ENCODE measurements at places on chromosomes 5 and 9. TPM values are rescaled to one million over a fixed set of nuclear protein-coding genes. Genes with fewer than 3 reads are reported as not detected.

GRCh38 chr9:90188656-90189055, 454.0 kb downstream of the DIRAS2 start:
- no peak for DNase-seq

Gene IFNA4
- total RNA-seq, result not detected

DNA sequence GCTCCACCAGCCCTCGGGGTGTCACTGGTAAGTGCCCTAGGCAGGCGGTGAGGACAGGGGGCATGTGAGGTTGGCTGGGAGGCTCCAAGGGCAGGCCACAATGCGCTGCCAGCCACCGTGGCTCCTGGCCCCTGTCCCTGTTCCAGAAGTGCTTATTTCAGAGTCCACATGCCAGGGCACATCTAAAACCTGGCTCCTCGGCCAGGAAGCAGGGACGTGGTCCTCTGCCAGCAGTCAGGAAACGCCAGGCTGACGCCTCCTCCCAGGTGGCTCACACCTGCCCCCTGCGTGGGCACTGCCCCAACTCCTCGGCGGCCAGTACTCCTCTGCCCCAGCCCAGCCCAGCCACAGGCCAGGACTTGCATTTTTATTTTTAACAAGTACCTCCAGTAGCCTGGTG, 68.5 kb downstream of the SECISBP2 start:
- DNase-seq, result peak; percentile 40

Gene SLC6A19
- total RNA-seq, result not detected

Gene CAST
- 182 TPM for total RNA-seq

DNA sequence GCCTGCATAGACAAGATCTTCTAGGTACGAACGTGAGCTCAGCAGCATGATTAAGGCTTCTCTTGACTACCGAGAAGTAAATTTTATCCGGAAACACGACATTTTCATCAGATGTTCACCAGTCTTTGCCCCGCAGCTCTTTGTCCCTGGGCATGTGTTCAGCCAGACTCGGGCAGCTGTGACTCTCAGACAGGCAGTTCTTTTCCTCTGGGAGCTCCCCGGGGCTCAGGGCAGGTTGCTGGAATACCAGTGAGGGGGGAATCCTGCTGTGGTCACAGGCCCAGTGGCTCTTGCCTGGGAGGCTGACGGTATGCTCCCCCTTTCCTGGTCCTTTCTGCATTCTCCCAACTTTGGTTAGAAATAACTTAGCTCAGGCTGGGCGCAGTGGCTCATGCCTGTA, 186.1 kb downstream of the GNA14 start:
- DNase-seq, result no peak

- peak; percentile 56 for DNase-seq
Observed at GRCh38 chr9:121674952-121675351, 23.5 kb downstream of the DAB2IP start.

- DNase-seq, result no peak
Observed at GRCh38 chr5:41542183-41542582, 31.8 kb upstream of the PLCXD3 start.

- DNase-seq, result no peak
Observed at GRCh38 chr5:133469252-133469651, 143.1 kb downstream of the FSTL4 start.

DNA sequence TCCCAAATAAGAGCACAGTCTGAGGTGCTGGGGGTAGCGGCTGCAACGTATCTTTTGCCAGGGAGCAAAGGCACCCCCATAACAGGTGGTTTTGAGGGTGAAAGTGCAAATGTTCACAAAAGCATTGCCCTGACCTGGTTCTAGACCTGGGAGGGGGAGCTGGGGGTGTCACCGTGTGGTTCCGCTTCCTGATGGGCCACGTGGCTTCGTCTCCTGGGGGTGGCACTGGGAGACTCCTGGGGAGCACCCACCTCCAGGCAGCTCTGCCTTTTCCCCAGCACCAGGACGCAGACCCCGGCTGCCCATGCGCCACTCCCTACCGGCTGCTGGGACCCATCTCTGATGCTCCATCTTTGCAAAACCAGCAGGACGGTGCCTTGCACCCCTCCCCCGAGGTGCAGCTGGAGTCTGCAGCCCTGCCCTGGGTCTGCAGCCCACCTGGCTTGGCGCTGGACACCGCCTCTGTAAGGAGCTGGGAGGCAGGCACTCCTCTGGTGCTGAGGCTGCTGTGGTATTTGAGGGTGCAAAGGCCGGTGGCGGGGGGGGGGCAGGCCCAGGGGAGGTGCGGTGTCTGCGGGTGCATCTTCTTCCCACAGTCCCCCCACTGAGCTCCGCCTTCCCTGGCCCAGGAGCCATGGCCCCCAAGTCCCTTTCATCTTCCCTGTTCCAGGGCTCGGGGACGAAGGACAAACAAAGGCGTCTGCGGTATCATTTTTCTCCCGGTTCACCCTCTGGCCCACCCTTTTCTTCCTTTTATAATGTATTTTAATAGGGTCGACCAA, 29.8 kb upstream of the RXRA start:
- DNase-seq, result no peak

DNA sequence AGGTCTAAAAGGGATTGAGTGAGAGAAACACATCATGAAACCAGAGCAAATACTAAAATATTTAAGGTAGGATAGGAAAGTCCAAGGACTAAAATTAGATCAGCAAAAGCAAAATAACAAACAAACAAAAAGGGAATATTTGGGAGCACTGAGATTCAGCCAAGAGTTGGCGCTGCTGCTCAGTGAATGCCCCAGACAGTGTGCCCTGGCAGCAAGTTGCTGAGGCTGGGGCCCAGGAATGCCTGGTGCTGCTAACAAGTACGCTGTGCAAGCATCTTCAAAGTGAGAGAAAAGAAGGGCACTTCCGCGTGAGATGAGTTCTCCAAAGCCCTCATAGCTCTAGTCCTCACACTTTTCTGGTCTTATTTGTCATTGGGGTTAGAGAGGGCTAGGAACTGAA, 603.3 kb downstream of the EFNA5 start:
- DNase-seq, result no peak

DNA sequence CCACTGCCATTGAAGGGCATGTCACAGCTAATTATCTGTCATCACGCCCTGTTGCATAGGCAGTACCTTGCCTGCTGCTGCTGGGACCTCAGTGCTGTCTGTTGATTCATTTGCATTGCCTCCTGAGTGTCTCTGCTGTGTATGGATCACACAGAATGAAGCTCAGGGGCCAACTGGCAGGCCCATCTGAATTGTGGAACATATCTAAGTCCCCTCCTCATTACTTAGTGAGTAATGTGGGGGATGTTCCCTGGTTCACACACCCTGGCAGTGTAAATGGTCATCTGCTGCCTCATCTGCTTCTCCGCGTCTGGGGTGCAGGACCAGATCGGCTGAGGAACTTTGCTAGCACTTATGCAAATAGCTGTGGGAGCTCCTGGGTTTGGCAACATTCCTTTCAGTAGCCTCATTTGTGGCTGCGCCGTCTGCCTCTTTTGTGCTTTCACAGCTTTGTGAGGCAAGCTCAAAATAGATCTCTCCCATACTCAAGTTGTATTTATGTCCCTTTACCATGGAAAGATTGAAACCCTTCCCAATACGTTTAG, 25.4 kb downstream of the TYRP1 start:
- peak; percentile 61 for DNase-seq

- DNase-seq, result no peak
Observed at GRCh38 chr9:133943036-133943780, 48.9 kb downstream of the VAV2 start.

DNA sequence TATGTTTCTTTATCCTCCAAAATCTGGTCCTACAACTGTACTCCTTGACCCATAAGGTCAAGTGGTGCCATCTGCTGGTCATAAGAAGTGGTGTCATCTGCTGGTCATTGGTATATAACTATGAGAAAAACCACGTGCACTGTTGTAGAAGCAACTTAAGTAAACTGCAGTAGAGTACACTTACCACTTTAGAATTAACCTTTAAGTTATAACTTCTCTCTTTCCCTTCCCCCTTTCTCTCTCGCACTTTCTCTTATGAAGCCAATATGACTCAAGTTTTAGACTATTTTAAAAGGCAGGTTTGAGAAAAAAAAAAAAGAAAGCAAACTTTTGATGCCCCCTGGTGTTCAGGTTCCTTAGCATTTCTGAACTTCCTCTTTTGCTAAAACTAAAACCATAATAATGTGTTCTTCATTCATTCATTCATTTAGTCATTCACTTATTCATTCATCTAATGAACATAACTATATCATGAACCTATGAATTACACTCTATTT, 12.8 kb upstream of the MTAP start:
- DNase-seq, result peak; percentile 92

GRCh38 chr5:147628058-147628895, 118.4 kb upstream of the DPYSL3 start:
- DNase-seq, result peak; percentile 71

Gene SPATA31A1
- not detected for total RNA-seq

Gene SOHLH1
- not detected for total RNA-seq

- DNase-seq, result no peak
Observed at GRCh38 chr5:172104021-172104420, 84.0 kb downstream of the STK10 start.

- DNase-seq, result peak; percentile 97
Observed at GRCh38 chr5:126884269-126884819, 107.4 kb downstream of the LMNB1 start.

- DNase-seq, result no peak
Observed at GRCh38 chr5:148808864-148809642, 17.4 kb upstream of the ADRB2 start.

DNA sequence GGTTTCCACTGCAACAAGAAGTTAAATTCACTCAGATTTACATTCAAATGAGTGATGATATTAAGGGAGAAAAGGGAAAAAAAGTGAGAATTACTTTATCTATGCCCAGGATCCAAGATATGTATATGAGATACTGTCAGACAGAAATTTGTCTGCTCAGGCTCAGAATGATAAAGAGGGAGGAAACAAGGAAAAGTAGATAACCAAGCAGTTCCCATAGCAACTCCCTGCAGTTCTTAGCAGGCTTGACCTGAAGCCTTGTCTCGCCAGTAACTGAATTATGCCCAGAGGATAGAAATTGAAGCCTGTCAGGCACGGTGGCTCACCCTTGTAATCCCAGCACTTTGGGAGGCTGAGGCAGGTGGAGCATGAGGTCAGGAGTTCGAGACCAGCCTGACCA, 304.4 kb downstream of the TLE1 start:
- DNase-seq, result no peak

GRCh38 chr5:171421331-171422262, 2.1 kb downstream of the FGF18 start:
- DNase-seq, result no peak

Gene SCGB3A1
- not detected for total RNA-seq

Gene TPPP
- total RNA-seq, result 1.6 TPM

GRCh38 chr9:88789785-88790184, 201.5 kb upstream of the S1PR3 start:
- peak; percentile 99 for DNase-seq

DNA sequence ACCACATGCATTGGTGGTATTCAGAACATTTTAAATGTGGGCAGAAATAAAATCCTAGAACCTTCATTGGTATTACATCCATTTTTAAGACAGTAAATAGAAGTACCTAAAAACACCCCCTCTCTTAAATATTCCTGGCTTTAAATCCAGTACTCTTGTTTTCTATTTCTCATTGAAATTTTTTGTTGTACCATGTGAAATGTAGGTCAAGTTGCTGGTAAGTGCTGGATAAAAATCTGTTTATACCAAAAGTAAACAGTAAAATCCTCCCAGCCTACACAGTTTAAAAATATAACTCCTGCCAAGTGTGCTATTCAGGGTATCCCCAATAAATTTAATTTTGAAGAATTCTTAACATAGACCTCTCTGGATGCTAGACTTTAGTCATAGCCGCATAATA, 75.0 kb upstream of the FST start:
- no peak for DNase-seq

- no peak for DNase-seq
Observed at GRCh38 chr9:137919649-137920141, 42.1 kb downstream of the CACNA1B start.

Gene CDH10
- not detected for total RNA-seq

DNA sequence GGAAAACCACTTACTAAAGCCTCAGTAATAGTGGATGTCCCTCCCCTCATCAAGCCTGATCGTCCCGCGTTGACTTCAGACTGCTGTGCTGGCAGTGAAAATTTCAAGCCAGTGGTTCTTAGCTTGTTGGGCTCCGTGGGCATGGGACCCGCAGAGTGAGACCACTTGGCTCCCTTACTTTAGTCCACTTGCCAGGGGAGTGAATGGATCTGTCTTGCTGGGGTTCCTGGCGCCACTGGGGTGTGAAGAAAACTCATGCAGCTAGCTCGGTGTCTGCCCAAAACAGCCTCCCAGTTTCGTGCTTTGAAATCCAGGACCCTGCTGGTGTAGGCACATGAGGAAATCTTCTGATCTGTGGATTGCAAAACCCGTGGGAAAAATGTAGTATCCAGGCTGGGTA, 480.0 kb upstream of the IZUMO3 start:
- no peak for DNase-seq

Gene SLC6A18
- not detected for total RNA-seq

Gene SLC36A2
- not detected for total RNA-seq

GRCh38 chr9:100499866-100500265, 26.9 kb downstream of the TMEFF1 start:
- DNase-seq, result no peak

- DNase-seq, result peak; percentile 51
Observed at GRCh38 chr5:151675611-151676313, 11.0 kb downstream of the SPARC start.

GRCh38 chr9:103037508-103038477, 42.7 kb downstream of the CYLC2 start:
- peak; percentile 12 for DNase-seq

DNA sequence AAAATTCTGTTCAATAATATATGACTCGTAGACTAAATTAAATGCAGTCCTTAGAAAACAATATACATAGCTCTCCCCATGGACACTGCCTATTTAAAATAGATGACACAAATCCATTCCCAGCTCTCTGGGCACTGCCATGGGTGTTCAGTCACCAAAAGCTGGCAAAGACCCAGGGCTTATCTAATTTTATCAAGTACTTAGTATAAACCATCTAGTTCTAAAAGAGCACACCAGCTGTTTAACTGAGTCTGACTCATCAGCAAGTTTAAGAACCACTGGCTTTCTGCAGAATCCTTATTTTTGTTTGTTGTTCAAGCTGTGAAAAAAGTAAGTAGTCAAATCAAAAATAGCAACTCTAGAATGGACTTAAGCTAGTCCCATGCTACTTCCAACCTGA, 107.6 kb downstream of the PLPP1 start:
- peak; percentile 17 for DNase-seq

GRCh38 chr9:13615660-13616490, 336.4 kb upstream of the MPDZ start:
- DNase-seq, result no peak

- no peak for DNase-seq
Observed at GRCh38 chr9:22913026-22913425, 466.4 kb downstream of the DMRTA1 start.

Measured in bronchial epithelial cell (primary cell).